Thoracic aorta (tissue), 2 donors: ENCODE measurements at places on chromosomes 13 and 19. TPM values are rescaled to one million over a fixed set of nuclear protein-coding genes. Genes with fewer than 3 reads are reported as not detected.

ZNF610 gene
- total RNA-seq = 1.1 TPM

KLK7 gene
- not detected for total RNA-seq

RXFP2 gene
- 0.21 TPM for total RNA-seq

ELSPBP1 gene
- total RNA-seq = not detected

TEX26 gene
- not detected for total RNA-seq

ZNF583 gene
- 4.2 TPM for total RNA-seq

MADCAM1 gene
- 0.92 TPM for total RNA-seq

LILRA1 gene
- total RNA-seq = 2.7 TPM

ZNF571 gene
- 3.0 TPM for total RNA-seq

GNG7 gene
- total RNA-seq = 2.3 TPM

SPRY2 gene
- total RNA-seq = 28.2 TPM

GJA3 gene
- total RNA-seq = not detected

DNA sequence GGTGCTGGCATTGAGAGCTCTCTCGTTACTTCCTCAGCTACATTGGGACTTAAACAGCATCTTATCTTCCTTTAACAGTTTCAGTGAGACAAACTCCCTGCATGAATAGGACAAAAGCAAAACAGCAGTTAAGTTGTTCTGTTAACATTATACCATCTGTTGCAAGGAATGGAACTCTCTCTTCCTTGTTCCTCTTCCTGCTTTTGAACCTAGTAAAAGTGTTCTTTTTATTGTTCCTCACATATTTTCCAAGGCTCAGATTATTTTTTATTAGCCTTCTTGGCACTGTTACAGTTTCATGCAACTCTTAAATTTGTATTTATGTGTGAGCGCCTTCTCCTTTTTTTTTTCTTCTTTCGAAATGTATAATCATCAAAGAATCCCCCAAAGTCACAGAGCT lies 202.6 kb upstream of the UFM1 start:
- no peak for DNase-seq

DNA sequence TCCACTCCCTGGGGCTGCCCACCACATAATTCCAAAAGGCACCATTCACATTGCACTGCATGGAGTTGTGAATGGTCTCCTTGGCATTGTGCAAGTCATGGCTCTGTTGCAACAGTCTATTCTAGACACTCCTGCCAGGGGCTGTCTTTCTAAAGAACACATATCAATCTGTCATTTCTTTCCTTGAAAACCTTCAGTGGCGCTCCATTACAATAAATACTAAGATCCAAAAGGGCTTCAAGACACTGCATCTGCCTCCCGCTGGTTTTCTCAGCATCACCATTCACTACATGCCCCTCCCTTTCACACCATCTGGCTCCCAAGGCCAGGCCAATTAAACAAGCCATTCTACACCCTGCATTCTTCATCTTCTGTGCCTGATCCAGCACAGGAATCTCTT lies 32.2 kb upstream of the TM9SF2 start:
- DNase-seq = no peak

DNA sequence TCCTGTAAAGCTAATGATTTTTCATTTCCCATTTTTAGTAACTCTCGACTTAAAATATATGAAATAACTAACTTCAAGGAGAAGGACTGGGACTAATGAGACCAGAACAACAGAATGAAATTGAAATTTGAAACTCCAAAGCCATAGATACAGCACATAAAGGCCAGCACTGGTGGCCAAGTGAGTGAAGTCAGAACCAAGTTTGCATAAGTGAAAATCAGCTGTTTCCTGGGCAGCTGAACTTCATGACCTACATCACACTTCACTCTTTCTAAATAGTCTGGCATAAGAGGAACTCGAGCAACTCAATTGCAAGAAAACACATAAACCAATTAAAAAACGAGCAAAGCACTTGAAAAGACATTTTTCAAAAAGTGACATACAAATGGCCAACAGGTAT lies 84.5 kb downstream of the DCLK1 start:
- DNase-seq = no peak

GRCh38 chr13:41383386-41383785 lies 72.3 kb downstream of the NAA16 start:
- no peak for DNase-seq

- no peak for DNase-seq
These were observed 7.6 kb downstream of the TPT1 start for GRCh38 chr13:45333251-45333976.

DNA sequence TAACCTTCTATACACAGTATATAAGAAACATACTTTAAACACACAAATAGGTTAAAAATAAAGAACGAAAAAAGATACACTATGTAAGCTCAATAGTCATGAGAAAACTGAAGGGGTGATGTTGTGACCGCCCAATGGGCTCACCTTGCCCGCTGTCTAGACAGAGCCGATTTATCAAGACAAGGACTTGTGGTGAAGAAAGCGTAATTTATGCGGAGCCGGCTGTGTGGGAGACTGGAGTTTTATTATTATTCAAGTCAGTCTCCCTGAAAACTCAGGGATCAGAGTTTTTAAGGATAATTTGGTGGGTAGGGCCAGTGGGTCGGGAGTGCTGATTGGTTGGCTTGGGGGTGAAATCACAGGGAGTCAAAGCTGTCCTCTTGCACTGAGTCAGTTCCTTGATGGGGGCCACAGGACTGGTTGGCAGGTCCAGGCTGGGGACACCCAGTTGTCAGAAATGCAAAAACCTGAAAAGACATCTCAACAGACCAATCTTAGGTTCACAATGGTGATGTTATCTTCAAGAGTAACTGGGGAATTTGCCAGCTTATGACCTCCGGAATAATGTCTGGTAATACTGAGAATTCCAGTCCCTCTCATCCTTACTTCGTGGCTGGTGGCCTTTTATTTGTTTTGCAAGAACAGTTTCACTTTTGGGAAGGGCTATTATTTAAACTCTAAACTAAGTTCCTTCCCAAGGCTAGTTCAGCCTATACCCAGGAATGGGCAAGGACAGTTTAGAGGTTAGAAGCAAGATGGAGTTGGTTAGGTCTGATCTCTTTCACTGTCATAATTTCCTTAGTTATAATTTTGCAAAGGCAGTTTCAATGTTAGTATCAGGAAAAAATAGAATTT lies 96.6 kb downstream of the UBL3 start:
- no peak for DNase-seq

DNA sequence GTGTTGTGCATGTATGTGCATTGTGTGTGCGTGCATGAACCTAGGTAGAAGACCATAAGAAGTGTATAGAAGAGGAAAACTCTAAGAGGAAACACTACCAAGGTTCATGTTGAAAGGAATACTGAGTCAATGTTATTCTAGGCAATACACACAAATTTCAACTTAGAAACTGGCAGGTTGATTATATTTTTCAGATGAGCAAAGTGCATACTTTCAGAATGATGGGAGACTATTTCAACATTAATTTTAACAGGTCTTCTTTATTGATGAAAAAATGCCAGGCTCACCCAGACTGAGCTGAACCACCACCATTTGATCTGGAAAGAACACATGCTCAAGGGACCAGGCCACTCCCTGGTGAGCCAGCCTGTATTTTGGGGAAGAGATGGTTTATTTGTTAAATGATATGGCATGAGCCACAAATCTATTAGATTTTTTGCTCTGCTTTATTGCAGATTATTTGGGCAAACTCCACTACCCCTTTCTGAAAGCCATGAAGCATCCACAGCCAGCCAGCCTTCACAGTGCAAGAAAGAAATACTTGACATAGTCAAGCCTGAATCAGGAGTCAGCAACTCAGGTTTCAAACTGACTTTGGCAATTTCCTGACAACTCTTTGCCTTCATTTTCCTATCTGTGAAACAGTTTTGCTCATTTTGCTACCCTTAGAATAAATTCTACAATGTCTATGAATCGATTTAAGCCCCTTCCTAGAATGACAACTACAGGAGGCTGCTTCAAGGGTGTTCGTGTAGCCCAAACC lies 368.9 kb downstream of the COG6 start:
- DNase-seq = no peak

- DNase-seq = no peak
These were observed 264.5 kb downstream of the DCT start for GRCh38 chr13:94214975-94215374.

DNA sequence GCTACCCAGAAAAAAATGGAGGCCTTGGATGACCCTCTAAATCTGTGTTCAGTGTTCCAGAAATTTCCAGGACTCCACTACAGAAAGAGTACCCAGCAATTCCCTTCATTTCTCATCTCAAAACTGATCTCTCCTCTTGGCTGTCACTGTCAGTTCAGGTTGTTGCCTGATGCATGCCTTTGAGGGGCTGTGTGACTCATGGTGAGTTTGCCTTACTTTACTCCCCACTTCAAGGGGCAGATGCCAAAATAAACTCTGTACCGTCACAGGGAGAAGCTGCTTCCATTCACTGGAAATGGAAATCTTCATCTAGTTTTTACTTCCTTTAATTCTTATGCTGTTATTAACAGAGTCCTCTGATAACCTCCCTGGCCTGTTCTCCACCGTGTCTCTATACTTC lies 1075.0 kb downstream of the DIAPH3 start:
- DNase-seq = no peak

GRCh38 chr13:48908381-48909055 lies 67.2 kb upstream of the FNDC3A start:
- DNase-seq = peak; percentile 23

DNA sequence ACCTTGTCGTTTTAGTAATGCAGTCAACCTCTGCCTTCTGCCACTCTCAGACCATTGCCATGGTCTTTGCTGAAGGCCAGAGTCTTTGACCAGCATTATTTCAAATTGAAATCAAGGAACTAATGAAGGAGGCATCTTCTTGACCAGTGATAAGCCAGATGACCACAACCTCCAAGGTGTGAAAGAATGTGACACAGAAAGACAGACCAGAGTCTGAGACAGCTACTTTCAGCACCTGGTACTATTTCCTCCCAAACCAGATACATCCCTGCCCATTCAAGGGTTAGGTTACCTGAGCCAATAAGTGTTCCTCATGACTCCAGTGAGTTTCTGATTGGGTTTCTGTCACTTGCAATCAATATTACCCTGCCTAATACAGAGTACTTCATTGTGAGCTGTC lies 20.3 kb upstream of the RNASEH2B start:
- no peak for DNase-seq

GRCh38 chr13:52862358-52863206 lies 14.1 kb upstream of the PCDH8 start:
- DNase-seq = no peak

DNA sequence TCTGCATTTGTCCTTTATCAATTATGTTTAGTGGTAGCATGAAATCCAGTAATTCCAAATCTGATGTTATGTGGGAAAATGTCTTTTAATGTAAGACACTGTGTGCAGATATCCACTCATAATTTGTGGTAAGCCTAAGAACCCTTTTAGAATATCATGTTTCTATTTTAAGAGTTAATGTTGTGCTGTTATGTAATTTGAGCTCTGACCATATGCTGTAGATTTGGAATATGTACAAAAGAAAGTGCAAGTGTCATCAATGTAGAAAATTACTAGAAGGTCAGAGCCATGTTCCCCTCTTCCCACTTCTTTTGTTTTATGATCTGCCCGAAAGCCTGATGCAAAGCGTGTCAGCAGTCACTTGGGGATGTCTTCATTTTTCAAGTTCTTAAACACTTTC lies 44.5 kb downstream of the SCEL start:
- no peak for DNase-seq

- DNase-seq = no peak
These were observed 663 bp upstream of the SMAD9 start for GRCh38 chr13:36920616-36921185.

DNA sequence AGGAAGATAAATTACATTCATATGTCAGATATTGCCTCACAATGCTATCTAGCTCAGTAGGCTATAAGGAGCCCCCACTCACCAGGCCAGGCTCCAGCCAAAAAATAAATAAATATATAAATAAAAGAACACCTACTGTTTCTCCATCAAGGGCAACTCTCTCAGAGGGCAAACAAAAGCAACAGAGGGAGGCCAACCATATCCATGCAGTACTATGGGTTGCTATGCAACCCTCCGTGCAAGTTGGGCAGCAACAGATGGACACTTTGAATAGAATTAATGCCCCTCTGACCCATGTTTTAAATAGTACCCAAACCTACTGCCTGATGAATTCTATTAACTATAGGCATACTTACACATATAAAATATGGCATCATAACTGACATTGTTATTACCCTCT lies 279.8 kb upstream of the EDNRB start:
- no peak for DNase-seq

- no peak for DNase-seq
These were observed 49.3 kb upstream of the TUBGCP3 start for GRCh38 chr13:112637017-112637801.

DNA sequence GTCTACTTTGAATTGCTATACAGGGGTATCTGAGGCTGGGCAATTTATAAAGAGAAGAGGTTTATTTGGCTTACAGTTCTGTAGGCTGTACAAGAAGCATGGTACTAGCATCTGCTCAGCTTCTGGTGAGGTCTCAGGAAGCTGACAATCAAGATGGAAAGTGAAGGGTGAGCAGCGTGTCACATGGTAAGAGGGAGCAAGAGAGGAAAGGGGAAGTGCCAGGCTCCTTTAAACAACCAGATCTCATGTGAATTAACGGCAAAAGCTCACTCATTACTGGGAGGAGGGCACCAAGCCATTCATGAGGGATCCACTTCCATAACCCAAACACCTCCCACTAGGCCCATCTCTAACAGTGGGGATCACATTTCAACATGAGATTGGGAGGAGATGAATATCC lies 222.4 kb downstream of the TDRD3 start:
- DNase-seq = no peak

DNA sequence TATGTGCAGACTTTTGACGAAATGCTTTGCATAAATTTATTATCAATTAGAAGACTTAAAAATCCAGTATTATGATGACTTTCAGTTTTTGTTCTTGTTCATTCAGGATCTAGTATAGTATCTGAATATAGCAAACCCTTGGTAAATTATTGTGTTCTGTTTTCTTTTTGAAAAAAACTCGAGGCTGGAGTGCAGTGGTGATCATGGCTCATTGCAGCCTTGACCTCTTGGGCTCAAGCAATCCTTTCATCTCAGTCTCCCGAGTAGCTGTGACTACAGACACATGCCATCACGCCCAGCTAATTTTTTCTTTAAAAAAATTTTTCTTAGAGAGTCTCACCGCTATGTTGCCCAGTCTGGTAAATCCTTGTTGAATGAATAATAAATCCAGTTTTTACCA lies 4.6 kb downstream of the FARP1 start:
- DNase-seq = no peak

GRCh38 chr13:81031996-81032395 lies 691.1 kb upstream of the SPRY2 start:
- no peak for DNase-seq

GRCh38 chr19:17522988-17523872 lies 11.8 kb downstream of the PGLS start:
- no peak for DNase-seq

DNA sequence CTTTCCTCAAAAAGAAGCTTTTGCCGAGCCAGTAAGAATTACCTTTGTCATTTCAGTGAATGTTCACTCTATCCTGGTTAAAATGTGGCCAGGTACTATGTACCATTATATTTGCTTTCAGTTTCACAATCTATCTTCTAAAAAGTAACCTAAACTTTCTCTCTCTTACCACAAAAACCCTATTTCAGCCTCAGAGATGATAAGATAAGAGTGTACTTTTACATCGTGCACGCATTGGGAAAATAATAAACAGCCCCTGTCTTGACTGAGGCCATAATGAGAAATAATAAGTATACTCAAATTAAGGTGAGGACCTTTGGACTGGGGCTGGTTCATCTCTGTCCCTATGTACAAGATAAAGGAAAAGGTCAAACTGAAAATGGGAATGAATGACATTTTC lies 77.7 kb downstream of the ZNF726 start:
- DNase-seq = no peak

- DNase-seq = no peak
These were observed 202.0 kb downstream of the KATNAL1 start for GRCh38 chr13:30105381-30105780.

- no peak for DNase-seq
These were observed 1.4 kb downstream of the GRIN3B start for GRCh38 chr19:1001538-1002166.

- DNase-seq = no peak
These were observed 42.6 kb downstream of the CRTC1 start for GRCh38 chr19:18725841-18726770.
